ENCODE measurements at places on chromosomes 6 and 20.

- DNase-seq, result no peak
Measured at GRCh38 chr20:38377039-38377685, 30.9 kb downstream of the LBP start.

DNA sequence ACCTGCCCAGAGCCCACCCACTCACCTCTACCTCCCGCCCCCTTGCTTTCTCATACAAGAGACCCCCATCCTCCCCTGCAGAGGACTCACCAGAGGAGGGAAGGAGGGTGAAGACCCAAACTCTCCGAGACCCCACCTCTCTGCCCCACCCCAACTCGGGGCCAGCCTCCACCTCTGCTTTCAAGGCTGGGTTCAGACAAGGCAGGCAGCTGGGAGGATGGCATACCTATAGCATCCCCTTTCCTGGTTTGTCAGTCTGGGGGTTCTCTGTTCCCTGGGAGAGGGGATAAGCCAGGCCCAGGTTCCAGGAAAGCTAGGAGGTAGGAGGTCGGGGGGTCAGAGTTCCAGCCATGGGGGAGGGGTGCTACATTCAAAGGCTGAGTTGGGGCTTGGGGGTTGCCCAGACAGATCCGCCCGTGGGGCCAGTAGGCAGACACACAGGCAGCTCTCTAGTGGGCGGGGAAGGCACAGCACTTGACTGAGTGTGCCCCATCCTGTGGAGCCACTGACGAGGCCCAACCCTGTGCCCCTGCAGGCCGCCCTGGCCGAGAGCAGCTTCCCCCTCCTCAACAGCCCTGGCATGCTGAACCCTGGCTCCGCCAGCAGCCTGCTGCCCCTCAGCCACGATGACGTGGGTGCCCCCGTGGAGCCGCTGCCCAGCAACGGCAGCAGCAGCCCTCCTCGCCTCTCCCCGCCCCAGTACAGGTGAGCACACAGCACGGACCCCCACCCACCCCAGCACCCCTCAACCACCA is 40.8 kb upstream of the MDFI start:
- DNase-seq, result no peak

- DNase-seq, result no peak
Measured at GRCh38 chr6:111215131-111215530, 127.8 kb downstream of the SLC16A10 start.

DNA sequence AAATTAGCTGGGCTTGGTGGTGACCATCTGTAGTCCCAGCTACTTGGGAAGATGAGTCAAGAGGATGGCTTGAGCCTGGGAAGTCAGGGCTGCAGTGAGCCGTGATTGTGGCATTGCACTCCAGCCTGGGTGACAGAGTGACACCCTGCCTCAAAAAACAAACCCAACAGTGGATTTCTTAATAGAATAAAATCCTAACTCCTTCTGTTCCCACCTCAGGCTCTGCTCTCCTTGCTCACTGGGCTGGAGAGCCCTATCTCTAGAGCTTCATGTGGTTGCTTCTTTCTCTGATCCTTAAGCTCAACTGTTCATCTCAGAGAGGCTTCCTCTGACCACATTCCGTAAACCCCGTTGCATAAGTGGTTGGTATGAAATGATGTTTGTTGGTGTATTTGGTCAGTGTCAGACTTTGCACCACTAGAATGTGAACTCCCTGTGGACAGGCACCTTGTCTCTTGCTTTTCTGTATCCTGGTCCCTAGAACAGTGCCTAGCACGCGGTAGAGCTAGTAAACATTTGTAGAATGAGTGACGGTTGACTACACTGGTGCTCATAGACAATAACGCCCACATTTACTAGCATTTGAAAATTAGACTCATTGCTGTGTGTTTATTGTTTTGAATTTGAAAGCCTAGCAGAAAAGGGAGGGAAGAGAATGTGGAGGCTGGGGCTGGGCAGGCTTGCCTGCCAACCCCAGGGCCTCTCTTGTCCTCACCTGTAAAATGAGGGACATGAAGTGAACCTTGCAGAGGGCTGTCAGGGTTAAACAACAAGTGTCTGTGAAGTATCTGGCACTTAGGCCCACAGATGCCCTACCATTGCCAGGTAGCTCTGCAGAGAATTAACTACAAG is 4.2 kb downstream of the MAPRE1 start:
- peak; percentile 43 for DNase-seq

DNA sequence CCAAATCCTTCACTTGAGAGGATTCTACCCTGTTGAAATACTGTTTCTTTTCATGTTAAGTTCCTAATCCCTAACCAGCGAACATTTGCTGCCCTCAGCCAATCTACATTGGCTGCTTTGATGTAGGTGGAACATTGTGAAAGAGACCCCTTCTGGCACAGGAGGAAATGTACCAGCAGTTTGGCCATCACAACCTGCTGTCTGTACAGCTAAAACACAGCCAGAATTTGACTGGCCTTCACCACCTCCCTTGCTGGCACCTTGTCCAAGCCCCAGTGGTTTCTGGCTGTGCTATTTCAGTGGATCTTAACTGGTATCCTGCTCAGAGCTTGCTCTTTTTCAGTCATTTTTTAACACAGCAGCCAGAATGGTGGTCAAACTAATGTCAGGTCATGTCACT is 202.1 kb upstream of the EPHA7 start:
- DNase-seq, result no peak

GRCh38 chr20:47027042-47027441 is 132.4 kb downstream of the EYA2 start:
- peak; percentile 18 for DNase-seq

DNA sequence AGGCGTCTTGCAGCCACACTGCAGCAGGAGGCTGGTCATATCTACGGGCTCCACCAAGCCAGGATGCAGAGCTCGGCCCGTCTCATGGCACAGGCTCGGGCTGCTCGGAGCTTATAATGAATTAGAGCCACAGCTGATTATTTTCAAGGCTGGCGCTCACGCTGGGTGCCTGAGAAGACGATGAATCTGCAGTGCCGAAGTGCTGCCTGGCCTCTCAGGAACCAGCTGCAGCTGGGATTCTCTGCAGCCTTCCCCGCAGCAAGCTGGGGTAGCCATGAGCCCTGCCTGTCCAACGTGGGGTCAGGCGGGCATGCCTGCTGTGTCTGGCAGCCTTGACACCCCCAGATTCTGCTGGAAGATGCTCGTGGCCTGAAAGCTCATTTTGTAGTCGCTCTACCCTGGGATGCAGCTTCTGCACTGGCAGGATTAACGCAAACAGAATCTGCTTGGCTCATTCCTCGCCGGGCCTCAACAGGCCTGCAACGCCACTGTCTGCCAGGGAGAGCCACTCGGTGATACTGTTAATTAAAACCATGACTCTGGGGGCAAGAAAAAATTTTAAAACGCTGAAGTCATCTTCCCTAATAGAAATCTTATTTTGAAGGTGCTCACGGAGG is 104.3 kb downstream of the CDH26 start:
- no peak for DNase-seq

GRCh38 chr20:60170116-60170515 is 211.9 kb downstream of the CDH26 start:
- peak; percentile 2 for DNase-seq

- no peak for DNase-seq
Measured at GRCh38 chr6:92376691-92377090, 1042.7 kb downstream of the EPHA7 start.
